ENCODE measurements at places on chromosomes 7 and 10. TPM values are rescaled to one million over a fixed set of nuclear protein-coding genes. Genes with fewer than 3 reads are reported as not detected.

The ARHGAP19 gene
- polyA plus RNA-seq: 10.5 TPM

The ZNF365 gene
- 0.11 TPM for polyA plus RNA-seq

The AMPH gene
- 7.0 TPM for polyA plus RNA-seq

The IQUB gene
- 0.47 TPM for polyA plus RNA-seq

The ZNF117 gene
- polyA plus RNA-seq: 18.9 TPM

DNA sequence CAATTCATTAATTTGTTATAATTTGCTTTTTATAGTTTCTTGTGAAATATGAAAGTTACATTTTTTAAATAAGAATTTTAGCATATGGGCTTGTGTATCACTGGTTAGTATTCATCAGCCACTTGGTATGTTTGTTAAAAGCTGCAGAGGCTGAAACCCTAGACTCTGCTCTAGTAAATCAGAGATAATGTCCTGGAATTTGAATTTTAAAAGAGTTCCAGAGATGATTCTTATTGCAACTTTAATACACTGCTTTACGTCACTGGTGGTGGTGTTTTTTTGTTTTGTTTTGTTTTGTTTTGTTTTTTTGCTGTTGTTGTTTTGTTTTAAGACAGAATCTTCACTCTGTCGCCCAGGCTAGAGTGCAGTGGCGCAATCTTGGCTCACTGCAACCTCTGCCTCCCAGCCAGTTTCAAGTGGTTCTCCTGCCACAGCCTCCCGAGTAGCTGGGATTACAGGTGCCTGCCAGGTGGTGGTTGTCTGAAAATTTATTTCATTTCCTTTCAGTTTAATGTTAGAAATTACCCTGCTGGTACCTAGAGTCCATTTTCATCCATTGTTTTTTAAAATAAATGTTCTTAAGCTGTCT is 43.8 kb downstream of the PTPN12 start:
- no peak for DNase-seq

The GPRIN2 gene
- polyA plus RNA-seq: 0.24 TPM

- no peak for DNase-seq
Measured at GRCh38 chr10:58177362-58177947, 90.2 kb downstream of the IPMK start.

DNA sequence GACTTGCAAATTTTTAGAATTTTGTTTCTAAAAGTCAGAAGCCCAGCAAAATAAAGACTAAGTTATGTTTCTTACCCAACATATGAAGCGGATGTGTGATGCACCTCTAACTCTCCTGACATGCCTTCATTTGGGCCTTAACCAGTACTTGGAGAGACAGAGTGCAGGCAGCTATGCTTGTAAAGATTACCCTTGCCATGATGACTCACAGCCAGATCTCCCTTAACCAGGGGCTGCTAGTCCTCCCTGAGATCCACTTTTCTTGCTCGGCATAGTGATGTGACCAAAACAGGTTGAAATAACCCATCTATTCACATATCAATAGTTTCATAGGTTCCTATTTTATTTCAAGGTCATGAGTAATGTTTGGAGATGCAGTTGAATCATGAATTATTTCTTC is 43.6 kb downstream of the PPP1R3A start:
- no peak for DNase-seq

DNA sequence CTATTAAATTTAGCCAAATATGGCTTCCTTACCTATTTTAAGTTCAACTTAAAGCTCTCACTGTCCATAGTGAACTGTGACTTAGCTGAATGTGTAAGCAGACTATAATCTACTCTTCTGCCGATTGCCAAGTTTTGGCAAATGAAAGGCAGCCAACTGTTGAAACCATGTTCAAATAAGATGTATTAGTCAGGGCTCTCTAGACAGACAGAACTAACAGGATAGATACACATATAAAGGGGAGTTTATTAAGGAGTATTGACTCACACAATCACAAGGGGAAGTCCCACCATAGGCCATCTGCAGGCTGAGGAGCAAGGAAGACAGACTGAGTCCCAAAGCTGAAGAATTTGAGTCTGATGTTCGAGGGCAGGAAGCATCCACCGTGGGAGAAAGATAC is 837.7 kb upstream of the AUTS2 start:
- no peak for DNase-seq

DNA sequence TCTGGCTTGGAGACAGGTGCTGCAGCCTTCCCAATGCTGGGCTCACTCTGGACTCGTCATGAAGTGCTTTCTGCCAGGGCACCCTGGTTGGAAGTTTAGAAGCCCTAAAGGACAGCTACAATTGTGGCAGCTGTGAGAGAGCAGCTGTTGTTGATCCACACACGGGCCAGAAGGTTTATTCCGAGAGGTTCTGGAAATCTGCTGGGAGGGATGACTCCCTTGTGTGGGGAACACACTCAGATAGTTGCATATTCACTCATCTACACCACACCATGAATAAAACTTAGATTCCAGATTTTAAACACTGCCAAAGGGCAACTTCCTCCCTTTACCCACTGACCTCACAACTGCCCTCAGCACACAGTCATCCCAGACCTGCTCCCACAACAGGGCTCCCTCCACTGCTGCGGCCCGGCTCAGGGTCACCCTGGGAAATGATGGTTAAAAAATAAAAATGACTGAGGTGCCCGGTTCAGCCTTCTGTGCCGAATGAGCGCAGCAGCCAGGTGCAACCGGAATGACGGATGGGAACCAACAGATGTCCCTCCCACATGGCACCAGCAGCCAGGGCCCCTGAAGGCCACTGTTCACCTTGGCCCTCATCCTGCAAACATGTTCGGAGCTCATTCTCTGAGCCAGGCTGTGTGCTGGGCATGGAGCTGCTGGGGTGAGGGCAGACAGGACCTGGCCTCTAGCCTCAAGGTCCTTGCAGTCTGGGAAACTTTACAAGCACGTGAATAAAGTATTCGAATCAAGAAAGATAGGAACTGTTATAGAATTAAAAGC is 40.2 kb downstream of the ASB13 start:
- no peak for DNase-seq

The RADIL gene
- polyA plus RNA-seq: 2.9 TPM

DNA sequence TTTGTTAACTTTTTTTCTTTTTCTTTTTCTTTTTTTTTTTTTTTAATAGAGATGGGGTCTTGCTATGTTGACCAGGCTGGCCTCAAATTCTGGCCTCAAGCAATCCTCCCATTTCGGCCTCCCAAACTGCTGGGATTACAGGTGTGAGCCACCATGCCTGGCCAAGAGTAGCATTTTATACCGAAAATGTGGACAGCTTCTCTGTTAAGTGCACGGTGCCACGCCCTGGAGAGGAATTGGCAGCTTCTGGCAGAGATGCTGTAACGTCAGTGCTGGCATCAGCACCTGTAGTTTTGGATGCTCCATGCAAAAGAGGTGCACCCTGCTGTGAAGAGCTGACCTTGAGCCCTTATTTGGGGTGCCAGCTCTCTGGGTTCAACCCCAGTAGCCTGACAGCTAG is 18.2 kb downstream of the IL15RA start:
- DNase-seq: no peak

GRCh38 chr10:6912929-6913328 is 332.9 kb upstream of the PRKCQ start:
- no peak for DNase-seq

GRCh38 chr10:127384532-127384931 is 164.6 kb upstream of the NPS start:
- DNase-seq: no peak

The NRP1 gene
- 91.0 TPM for polyA plus RNA-seq

The CRYGN gene
- not detected for polyA plus RNA-seq

The NDUFA5 gene
- polyA plus RNA-seq: 111 TPM

The KCNH2 gene
- polyA plus RNA-seq: 24.5 TPM

The PSMA2 gene
- 117 TPM for polyA plus RNA-seq

The NUTM2B gene
- polyA plus RNA-seq: 1.2 TPM

The MRM2 gene
- polyA plus RNA-seq: 21.0 TPM

The ASZ1 gene
- polyA plus RNA-seq: not detected

GRCh38 chr10:31130406-31130805 is 98.7 kb upstream of the ZNF438 start:
- DNase-seq: no peak

The PFKFB3 gene
- polyA plus RNA-seq: 14.1 TPM

Data from forelimb muscle (tissue), 1 donor.